ENCODE measurements at places on chromosomes 7 and 10.
A peak's percentile ranks its signal among the peaks of the same experiment; 100 is the strongest.

- DNase-seq: no peak
Measured at GRCh38 chr10:121709675-121710073, 111.4 kb upstream of the FGFR2 start.

DNA sequence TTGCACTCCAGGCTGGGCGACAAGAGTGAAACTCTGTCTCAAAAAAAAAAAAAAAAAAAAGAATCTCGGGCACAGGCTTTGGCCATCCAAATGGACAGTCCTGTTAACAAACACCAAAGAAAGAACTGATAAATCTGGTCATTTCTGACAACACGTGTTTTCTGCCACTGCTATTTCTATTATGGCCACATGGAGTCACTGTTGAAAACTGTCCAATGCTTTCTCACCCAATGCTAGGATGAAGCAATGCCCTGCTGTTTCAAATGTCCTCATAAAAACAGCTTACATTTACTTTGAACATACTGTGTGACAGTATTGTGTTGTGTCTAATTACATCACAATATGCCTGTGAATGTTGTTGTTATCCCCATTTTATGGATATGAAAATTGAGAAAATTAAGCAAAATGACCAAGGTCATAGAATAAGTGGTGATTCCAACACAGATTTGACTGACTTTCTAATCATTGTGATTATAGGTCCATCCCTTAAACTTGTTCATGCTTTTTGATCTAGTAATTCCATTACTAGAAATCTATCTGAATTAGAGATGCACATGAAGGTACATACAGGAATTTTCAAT lies 19.9 kb upstream of the MAP3K8 start:
- DNase-seq: no peak

- no peak for DNase-seq
Measured at GRCh38 chr10:88222881-88223280, 359.5 kb downstream of the PTEN start.

GRCh38 chr10:119896937-119897770 lies 4.6 kb downstream of the SEC23IP start:
- no peak for DNase-seq

- DNase-seq: peak; percentile 31
Measured at GRCh38 chr10:17348501-17349349, 105.7 kb downstream of the ST8SIA6 start.

DNA sequence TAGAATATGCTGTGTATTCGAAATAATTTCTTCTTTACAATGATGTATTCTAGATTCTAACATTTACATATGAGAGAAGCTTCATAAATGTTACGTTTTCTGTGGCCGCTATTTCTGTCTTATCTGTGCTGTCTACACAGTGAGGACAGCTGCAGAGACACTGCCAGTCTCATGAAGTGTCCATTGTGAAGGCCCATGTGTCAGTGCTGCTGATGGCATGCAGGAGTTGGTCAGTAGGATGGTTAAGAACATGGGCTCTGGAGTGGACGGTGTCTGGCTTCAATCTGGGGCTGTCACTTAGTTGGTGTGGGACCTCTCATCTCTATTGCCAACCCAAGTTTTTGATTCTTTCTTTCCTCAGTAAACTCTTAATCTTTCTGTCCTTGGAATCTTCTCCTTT lies 137.3 kb downstream of the SDK1 start:
- DNase-seq: no peak

GRCh38 chr7:72313906-72314305 lies 98.2 kb downstream of the CALN1 start:
- DNase-seq: no peak

- no peak for DNase-seq
Measured at GRCh38 chr7:158176561-158177173, 411.0 kb downstream of the PTPRN2 start.

DNA sequence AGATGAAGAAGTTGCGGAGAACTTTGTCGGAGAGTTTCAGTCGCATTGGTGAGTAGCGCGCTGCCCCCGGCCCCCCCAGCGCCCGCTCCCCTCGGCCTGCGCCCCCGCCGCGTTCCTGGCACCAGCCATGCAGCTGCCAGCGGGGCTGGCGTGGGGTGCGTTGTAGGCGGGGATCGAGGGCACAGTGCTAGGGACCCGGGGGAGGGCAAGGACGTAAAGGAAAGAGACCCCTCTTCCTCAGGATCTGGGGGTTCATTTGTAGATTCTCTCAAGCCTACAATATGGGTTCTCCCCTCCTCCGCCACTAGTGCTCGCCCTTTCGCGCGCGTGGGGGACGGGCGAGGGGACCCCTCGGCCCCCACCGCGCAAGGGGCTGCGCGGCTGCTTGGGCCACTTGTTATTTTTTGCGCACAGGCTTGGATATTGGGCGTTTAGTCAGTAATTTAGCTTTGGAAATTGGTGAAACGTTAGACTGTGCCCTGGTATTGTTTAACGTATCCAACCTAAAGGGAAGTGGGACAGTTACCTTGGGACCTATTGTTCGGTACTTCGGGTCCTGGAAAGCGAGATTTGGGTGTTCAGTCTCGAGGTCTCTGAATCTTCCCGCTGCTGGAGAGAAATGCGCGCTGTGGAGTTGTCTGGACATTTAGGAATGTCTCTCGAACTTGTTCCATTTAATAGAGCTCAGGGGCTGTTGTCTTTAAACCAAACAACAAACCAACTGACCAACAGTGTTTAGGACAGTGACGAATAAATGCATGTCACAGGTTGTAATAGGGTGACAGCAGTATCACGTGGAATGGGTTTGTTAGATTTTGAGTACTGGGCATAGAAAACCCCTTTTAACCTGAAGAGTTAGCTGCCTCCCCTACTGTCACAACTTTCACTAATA lies 796 bp downstream of the CDK14 start:
- peak; percentile 33 for DNase-seq

DNA sequence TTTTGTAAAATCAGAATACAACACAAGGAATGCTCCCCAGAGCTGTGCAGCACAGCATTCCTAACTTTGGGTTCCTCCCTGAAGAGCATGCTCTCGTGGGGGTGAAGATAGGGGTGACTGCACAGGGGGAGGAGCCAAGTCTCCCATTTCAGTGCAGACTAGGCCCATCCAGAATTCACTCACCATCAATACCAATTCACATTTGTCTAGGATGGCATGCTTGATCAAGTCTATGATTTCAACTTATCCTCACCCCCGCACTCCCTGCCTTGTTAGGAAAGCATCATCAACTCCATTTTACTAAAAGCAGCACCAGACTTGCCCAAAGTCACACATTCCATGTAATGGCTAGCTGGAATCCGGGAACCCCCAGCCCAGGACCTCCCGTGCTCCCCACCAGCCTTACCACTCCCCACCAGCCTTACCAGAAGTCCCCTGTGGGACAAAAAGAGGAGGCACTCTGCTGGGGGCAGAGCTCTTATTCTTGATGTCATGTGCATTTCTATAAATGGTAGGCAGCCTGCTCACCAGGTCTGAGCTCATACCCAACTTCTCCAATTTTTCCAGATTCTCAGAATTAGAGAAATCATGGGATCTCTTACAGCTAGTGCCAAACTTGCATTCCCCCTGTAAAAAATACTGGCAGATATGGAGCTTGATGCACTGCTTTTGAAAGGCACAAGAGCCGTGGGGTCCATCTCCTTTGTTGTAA lies 6.2 kb downstream of the PARP12 start:
- DNase-seq: no peak

DNA sequence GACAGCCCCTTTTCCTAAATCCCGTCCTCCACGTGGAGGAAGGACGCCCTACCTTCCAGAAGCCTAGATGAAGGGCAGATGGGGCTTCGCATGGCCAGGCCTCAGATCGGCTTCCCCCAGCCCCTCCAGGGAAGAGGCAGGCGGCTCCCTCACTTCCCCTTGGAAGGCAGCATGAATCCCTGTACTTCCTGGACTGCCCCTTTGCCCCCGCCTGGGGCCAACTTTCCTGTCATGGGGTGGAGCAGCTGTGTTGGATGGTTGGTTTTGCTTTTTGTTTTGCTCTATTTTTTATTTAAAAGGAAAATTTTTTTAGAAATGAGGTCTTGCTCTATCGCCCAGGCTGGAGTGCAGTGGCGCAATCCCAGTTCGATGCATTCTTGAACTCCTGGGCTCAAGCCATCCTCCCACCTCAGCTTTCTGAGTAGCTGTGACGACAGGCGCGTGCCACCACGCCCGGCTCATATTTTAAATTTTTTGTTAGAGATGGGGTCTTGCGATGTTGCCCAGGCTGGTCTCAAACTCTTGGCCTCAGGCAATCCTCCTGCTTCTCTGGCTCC lies 27.2 kb downstream of the GTF2IRD1 start:
- DNase-seq: no peak

DNA sequence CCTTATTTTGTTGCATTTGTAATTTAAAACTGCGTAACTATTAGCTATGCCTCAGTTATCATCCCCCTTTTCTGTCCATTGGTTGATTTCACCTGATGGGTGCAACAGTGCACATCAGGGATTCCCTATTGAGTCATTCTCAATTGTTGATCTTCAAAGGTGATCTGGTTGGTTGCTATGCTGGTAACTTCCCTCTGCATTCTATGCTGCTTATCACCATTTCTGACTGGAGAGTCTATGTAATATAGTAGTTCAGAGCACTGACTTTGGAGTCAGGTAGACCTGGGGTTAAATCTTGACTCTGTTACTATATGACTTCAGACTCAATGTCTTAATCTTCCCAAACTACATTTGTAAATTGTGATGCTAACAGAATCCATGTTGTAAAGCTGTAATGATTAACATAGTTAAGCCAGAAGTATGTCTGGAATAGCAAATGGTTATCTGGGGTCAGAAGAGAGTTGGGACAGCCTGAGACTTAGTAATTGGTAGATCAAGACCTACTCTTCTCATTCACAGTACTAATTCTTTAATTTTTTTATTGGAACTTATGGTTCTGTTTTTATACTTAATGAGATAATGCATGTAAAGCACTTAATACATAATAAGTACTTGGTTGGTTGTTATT lies 38.1 kb downstream of the EXOC6 start:
- no peak for DNase-seq

Data from NCI-H345 (cell line).